Vagina (tissue), 2 donors: ENCODE measurements at places on chromosomes 4 and X. TPM values are rescaled to one million over a fixed set of nuclear protein-coding genes. Genes with fewer than 3 reads are reported as not detected.

GRCh38 chrX:53171356-53171755 lies 53.7 kb downstream of the KDM5C start:
- no peak for DNase-seq
- no peak overlapping the region for H3K27ac ChIP-seq
- H3K4me3 ChIP-seq = no peak overlapping the region
- no peaks in the 10 kb centered on the region for H3K4me1 ChIP-seq

- no peaks in the 10 kb centered on the region for H3K4me1 ChIP-seq
- no peaks in the 10 kb centered on the region for H3K36me3 ChIP-seq
- no peaks in the 10 kb centered on the region for H3K27me3 ChIP-seq
- no peak for DNase-seq
Measured at GRCh38 chr4:76386566-76387305, 34.2 kb downstream of the CCDC158 start.

TMPRSS11D gene
- total RNA-seq = 72.4 TPM

DNA sequence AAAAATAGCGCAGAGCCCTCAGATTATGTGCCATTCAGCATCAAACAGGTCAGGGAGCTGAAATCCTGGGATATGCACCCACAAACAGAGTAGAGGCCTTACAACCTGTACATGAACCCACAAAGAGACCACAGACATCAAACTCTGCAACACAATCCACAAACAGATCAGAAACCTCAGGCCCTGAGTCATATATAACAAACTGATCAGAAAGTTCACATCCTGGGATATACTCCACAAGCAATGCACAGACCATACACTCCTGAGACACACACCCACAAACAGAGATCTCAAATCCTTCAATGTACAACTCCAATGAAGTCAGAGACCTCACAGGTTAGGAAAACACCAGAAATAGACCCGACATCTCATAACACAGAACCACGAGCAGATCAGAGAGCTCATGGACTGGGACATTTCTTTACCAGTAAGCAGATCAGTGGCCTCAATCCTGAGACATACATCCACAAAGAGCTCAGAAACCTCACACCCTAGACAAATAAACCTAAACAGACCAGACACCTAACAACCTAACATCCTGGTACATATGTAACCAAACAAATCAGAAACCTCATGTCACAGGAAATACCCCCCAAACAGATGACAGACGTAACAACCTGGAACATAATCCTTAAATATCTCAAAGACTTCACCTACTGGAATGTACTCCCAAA lies 24.2 kb downstream of the SUV39H1 start:
- no peaks in the 10 kb centered on the region for H3K36me3 ChIP-seq
- no peaks in the 10 kb centered on the region for H3K27me3 ChIP-seq
- no peak for DNase-seq
- no peaks in the 10 kb centered on the region for H3K4me1 ChIP-seq

CSTF2 gene
- 9.3 TPM for total RNA-seq

DNA sequence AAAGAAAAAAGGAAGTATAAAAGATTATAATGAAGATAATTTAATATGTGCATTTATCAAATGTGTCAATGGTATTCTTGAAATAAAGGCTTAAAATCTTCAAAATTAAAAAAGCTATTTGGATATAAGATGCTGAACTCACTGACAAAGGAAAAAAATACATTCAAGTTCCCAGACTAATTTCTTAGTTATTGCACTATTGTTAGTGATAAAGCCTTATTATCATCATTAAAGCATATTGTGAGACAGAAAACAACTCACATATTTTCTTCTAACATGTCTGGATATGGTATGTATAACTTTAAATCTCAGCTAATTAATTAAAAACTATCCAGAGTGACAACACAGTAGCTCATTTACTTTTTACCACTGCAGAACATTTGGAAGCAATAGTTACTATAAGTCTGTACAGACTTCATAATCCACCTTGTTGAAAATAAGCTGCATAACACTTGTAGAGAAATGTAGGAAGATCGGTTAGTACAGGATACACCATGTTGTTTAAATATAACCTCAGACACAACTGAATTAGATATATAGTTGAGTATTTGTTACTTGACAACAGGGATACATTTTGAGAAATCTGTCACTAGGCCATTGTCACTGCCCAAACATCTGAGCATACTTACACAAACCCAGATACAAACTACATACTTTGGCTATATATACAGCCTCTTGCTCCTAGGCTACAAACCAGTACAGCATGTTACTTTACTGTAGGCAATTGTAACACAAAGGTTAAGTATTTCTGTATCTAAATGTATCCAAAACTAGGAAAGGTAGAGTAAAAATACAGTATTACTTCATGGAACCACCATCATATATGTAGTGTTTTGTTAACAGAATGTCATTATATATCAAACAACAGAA lies 12.8 kb upstream of the FAM200B start:
- no peaks in the 10 kb centered on the region for H3K36me3 ChIP-seq
- DNase-seq = no peak
- no peaks in the 10 kb centered on the region for H3K4me1 ChIP-seq
- H3K27me3 ChIP-seq = no peaks in the 10 kb centered on the region
- no peak overlapping the region for H3K4me3 ChIP-seq

DNA sequence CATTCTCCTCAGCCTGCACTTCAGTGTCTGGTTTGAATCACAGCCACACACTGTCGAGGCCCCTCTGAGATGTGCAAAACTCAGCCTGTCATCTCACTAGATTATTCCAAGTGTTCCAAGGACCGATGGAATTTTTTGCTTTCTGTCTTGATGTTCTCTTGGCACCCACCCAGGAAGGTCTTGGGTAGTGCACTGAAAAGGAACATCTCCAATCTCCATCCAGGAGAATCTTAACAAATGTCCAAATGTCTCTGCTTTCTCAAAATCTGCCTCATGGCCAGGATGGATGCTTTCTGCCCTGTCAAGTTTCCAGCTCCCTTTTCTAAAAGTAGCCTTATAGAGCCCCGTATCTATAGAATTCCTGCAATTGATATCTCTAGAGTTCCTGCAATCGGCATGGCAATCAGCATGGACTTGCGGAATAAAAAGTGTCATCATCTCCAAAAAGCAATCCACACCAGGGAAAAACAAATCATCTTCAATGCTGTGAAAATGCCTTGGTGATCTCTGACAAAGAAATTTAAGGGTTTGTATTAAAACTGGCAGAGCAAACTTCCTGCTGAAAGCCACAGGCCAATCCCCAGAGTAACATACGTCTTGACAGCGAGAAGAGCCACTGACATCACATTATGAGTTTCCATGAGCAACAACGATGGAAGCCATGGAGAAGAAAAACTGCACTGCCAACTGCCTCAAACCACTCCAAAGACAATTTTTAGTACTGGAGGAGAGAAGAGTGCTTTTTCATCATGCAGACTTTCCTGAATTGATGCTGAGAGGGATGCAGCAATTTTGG lies 215.3 kb upstream of the FAM9B start:
- no peaks in the 10 kb centered on the region for H3K27me3 ChIP-seq
- no peaks in the 10 kb centered on the region for H3K4me1 ChIP-seq
- DNase-seq = no peak
- no peak overlapping the region for H3K27ac ChIP-seq

F8A1 gene
- 8.1 TPM for total RNA-seq

DNA sequence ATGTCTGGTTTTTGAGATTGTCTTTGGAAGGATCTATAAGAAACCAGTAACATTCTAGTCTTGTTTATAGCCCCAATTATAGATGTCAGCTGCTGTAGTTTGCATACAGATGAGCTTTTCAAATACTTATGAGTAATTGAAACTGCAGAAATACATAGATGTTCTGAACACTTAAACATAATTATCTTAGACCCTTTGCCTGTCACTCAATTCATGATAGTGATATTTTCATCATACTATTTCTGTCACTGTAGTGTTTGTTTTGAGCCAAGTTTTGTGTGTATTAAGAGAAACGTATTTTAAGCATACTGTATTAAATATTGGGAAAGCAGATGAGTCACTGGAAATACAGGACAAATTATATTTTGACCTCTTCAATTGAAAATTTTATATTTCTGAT lies 69.8 kb upstream of the SMARCA5 start:
- H3K36me3 ChIP-seq = no peaks in the 10 kb centered on the region

GRCh38 chr4:39745920-39746319 lies 48.0 kb downstream of the UBE2K start:
- no peaks in the 10 kb centered on the region for H3K27me3 ChIP-seq
- peaks cover 4% of the 10 kb centered on the region for H3K36me3 ChIP-seq
- no peak for DNase-seq
- no peak overlapping the region for H3K4me3 ChIP-seq
- no peaks in the 10 kb centered on the region for H3K4me1 ChIP-seq
- no peak overlapping the region for H3K27ac ChIP-seq

TRPC5OS gene
- not detected for total RNA-seq

GRCh38 chr4:110610940-110611831 lies 11.7 kb downstream of the PITX2 start:
- H3K27me3 ChIP-seq = peaks cover 4% of the 10 kb centered on the region
- H3K27ac ChIP-seq = no peak overlapping the region
- H3K4me1 ChIP-seq = peaks cover 9% of the 10 kb centered on the region
- H3K4me3 ChIP-seq = no peak overlapping the region
- no peaks in the 10 kb centered on the region for H3K36me3 ChIP-seq
- no peak for DNase-seq

FGF2 gene
- total RNA-seq = 12.0 TPM

GRCh38 chrX:1218286-1218685 lies 5.8 kb upstream of the CRLF2 start:
- no peak for DNase-seq
- H3K36me3 ChIP-seq = no peaks in the 10 kb centered on the region
- H3K27ac ChIP-seq = no peak overlapping the region
- no peaks in the 10 kb centered on the region for H3K4me1 ChIP-seq

GRCh38 chrX:54288968-54289367 lies 68.9 kb downstream of the WNK3 start:
- no peaks in the 10 kb centered on the region for H3K36me3 ChIP-seq
- DNase-seq = no peak
- no peaks in the 10 kb centered on the region for H3K4me1 ChIP-seq

- DNase-seq = no peak
- H3K27ac ChIP-seq = no peak overlapping the region
- H3K27me3 ChIP-seq = no peaks in the 10 kb centered on the region
- no peaks in the 10 kb centered on the region for H3K4me1 ChIP-seq
- H3K36me3 ChIP-seq = no peaks in the 10 kb centered on the region
- no peak overlapping the region for H3K4me3 ChIP-seq
Measured at GRCh38 chr4:174591243-174592021, 69.1 kb upstream of the HPGD start.

GRCh38 chrX:31201503-31201902 lies 129.7 kb upstream of the FTHL17 start:
- no peak for DNase-seq
- H3K36me3 ChIP-seq = no peaks in the 10 kb centered on the region
- H3K4me3 ChIP-seq = no peak overlapping the region
- no peak overlapping the region for H3K27ac ChIP-seq

MORF4L2 gene
- 170 TPM for total RNA-seq

DNA sequence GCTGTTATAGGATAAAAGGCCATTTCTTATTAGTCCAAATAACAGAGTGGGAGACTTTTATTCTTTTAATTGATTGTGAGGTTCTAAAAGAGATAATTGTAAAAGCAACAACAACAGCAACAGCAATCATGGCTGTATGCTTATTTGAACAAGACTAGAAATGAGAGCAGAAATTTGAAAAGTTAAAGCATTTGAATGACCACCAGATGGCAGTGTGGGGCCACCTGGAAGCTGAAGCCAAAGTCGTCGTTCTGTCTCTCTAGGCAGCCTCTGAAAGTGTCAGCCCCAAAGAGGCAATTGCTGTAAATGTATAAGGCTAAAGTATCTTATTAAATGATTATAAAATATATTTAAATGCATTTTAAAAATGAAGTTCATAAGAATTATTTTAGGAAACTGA lies 42.2 kb downstream of the SH2D1A start:
- H3K36me3 ChIP-seq = no peaks in the 10 kb centered on the region
- no peak for DNase-seq
